ENCODE measurements at places on chromosomes 4 and X.

DNA sequence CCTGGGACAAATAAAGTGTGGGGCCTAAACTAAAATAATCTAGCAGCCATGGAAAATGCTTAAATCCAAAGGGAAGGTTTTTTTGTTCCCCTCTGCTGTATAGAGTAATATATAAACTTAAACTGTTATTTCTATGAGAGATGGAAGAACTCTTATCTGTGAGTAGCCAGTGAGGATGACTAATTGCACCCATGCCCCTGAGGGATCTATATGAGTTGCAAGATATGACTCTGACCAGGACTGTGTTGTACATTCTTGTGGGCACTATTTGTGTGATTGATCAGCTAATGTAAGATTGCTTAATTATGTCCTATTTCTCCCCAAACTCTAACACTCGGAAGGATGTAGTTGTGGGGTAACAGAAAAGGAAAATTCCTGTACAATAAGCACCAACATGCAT, 35.2 kb upstream of the AMBN start:
- DNase-seq: no peak

DNA sequence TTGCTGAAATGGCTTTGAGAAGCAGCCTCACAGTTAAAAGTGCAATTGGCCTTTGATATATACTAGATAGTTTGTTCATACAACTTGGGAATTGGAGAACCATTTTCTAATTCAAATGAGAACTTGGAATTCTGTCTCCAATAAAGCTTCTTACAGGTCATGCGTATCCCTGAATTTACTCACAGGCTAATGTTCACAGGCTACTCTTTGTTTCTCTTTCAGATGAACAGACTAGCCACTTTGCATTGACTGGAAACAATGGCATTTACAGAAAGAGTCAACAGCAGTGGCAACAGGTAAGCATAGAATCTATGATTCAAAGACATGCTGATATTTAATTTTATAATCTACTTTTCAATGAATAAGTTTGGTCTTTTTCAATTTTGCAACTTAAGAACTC, 13.5 kb downstream of the AFF1 start:
- DNase-seq: no peak

DNA sequence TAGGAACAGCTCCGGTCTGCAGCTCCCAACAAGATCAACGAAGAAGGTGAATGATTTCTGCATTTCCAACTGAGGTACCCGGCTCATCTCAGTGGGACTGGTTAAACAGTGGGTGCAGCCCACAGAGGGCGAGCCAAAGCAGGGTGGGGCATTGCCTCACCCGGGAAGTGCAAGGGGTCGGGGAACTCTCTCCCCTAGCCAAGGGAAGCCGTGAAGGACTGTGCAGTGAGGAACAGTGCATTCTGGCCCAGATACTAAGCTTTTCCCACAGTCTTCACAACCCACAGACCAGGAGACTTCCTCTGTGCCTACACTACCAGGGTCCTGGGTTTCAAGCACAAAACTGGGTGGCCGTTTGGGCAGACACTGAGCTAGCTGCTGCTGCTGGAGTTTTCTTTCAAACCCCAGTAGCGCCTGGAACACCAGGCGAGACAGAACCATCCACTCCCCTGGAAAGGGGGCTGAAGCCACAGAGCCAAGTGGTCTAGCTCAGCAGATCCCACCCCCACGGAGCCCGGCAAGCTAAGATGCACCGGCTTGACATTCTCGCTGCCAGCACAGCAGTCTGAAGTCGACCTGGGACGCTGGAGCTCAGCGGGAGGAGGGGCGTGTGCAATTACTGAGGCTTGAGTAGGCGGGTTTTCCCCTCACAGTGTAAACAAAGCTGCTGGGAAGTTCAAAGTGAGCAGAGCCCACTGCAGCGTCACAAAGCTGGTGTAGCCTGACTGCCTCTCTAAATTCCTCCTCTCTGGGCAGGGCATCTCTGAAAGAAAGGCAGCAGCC, 84.6 kb downstream of the THOC2 start:
- DNase-seq: peak; percentile 29

DNA sequence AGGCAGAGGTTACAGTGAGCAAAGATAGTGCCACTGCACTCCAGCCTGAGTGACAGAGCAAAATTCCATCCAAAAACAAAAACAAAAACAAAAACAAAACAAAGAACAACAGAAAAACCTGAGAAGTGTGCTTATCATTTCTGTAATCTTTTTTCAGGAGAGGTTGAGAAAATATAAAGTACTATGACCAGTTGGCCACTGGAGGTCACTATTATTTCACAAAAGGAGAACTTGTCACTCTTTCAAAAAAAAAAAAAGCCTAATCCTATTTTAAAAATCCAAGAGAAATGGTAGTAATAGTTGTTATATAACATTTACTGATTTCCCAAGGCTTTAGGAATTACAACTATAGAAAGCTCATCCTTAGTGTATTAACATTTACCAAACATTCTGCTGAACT, 24.9 kb upstream of the RNF150 start:
- no peak for DNase-seq

DNA sequence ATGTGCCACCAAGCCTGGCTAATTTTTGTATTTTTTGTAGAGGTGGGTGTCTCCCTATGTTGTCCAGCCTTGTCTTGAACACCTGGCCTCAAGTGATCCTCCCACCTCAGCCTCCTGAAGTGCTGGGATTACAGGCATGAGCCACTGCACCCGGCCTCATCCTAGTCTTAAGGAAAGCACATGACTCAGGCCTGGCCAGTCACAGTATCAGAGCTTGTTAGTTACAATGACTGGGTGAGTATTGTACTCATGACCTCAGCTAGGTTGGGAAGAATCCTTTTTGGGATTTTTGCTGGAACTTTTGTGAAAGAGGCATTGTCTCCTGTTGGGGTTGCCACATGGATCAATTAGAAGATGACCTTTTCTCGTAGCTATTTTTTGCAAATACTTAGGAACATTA, 292.8 kb downstream of the RAPGEF2 start:
- DNase-seq: no peak

- no peak for DNase-seq
Measured at GRCh38 chr4:83269256-83269655, 15.3 kb downstream of the COQ2 start.
